Chondrocyte (in vitro differentiated cells): ENCODE measurements at places on chromosomes 2 and 18. TPM values are rescaled to one million over a fixed set of nuclear protein-coding genes. Genes with fewer than 3 reads are reported as not detected.

Gene NOSTRIN
- 0.27 TPM in 1 of 3 replicates, not detected in the others for total RNA-seq

- H3K4me3 ChIP-seq, result no peak overlapping the region
- no peak for DNase-seq
- H3K27me3 ChIP-seq, result no peaks in the 10 kb centered on the region
- peak overlapping the region; percentile 0 for H3K27ac ChIP-seq
Observed at GRCh38 chr2:234305846-234306245, 191.0 kb downstream of the ARL4C start.

- no peak overlapping the region for H3K4me3 ChIP-seq
- DNase-seq, result no peak
- no peaks in the 10 kb centered on the region for H3K27me3 ChIP-seq
- peaks cover 4% of the 10 kb centered on the region for H3K4me1 ChIP-seq
- peaks cover 2% of the 10 kb centered on the region for H3K36me3 ChIP-seq
Observed at GRCh38 chr18:5997361-5997760, 102.0 kb upstream of the TMEM200C start.

DNA sequence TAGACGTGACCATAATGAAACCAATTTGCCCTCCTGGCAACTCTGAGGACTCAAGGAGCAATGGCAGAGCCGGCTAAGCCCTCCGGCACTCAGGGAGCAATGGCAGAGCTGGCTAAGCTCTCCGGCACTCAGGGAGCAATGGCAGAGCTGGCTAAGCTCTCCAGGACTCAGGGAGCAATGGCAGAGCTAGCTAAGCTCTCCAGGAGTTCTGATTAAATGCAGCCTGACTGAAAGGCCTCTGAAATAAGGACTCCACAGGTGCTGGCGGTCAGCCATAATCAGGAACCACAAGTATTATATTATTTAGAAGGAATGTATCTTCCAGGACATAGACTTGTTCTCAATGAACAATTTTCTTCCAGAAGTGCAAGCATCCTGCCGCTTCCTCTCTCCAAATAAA, 65.2 kb downstream of the C2orf76 start:
- no peak for DNase-seq
- H3K27me3 ChIP-seq, result no peaks in the 10 kb centered on the region
- H3K36me3 ChIP-seq, result peaks cover 5% of the 10 kb centered on the region
- H3K4me3 ChIP-seq, result no peak overlapping the region
- no peak overlapping the region for H3K27ac ChIP-seq
- peaks cover 4% of the 10 kb centered on the region for H3K4me1 ChIP-seq

GRCh38 chr2:152335726-152336118, 748 bp downstream of the FMNL2 start:
- DNase-seq, result no peak
- H3K4me3 ChIP-seq, result peak overlapping the region; percentile 98

GRCh38 chr2:25632396-25632795, 41.0 kb downstream of the DTNB start:
- peaks cover 13% of the 10 kb centered on the region for H3K4me1 ChIP-seq
- H3K36me3 ChIP-seq, result peaks cover 2% of the 10 kb centered on the region
- DNase-seq, result no peak

Gene CENPA
- total RNA-seq, result 2.6 to 6.2 TPM (median 4.6 TPM) in 3 replicates

- no peak overlapping the region for H3K27ac ChIP-seq
- DNase-seq, result no peak
- peaks cover 18% of the 10 kb centered on the region for H3K4me1 ChIP-seq
- H3K27me3 ChIP-seq, result no peaks in the 10 kb centered on the region
Observed at GRCh38 chr18:24130494-24130893, 8.4 kb upstream of the CABYR start.

DNA sequence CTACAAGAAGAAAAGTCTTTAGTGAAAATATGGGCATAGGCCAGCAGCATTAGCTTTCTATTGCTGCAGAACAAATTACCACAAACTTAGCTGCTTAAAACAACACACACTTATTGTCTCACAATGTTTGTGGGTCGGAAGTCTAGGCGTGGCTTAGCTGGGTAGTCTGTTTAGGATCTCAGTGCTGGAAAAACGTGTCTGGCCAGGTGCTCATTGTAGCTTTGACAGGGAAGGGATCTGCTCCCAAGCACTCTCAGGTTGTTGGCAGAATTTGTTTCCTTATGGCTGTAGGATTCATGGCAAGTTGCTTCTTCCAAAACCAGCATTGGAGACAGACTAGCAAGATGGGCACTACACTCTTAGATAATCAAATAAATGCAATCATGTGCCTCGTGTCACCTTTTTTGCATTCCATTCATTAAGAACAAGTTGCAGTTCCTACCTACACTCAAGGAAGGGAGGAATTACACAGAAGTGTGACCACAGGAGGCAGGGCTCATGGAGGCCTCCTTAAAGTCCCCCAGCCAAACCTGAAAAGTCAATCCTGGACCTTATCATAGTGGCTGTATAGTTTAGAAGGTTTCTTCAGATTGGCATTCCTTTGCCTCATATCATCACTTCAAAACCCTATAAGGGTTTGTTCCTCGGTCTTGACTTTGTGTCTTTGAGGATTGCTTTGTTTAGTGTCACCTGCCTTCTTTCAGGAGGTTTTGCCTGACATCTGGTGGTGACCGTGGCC, 17.3 kb downstream of the MRPL30 start:
- H3K27ac ChIP-seq, result no peak overlapping the region
- no peak overlapping the region for H3K4me3 ChIP-seq
- H3K4me1 ChIP-seq, result no peaks in the 10 kb centered on the region
- H3K36me3 ChIP-seq, result peaks cover 20% of the 10 kb centered on the region

GRCh38 chr2:164069540-164069939, 333.7 kb upstream of the FIGN start:
- H3K27ac ChIP-seq, result no peak overlapping the region
- no peaks in the 10 kb centered on the region for H3K36me3 ChIP-seq
- no peak overlapping the region for H3K4me3 ChIP-seq
- no peaks in the 10 kb centered on the region for H3K27me3 ChIP-seq
- H3K4me1 ChIP-seq, result peaks cover 8% of the 10 kb centered on the region

- no peak overlapping the region for H3K27ac ChIP-seq
- peaks cover under 1% of the 10 kb centered on the region for H3K4me1 ChIP-seq
- H3K27me3 ChIP-seq, result no peaks in the 10 kb centered on the region
- DNase-seq, result no peak
Observed at GRCh38 chr2:199940373-199940772, 14.9 kb downstream of the TYW5 start.

Gene RABL2A
- total RNA-seq, result 11.1 to 23.5 TPM (median 12.2 TPM) in 3 replicates

Gene SAG
- total RNA-seq, result not detected in 3 replicates

GRCh38 chr2:2318949-2319348, 12.1 kb downstream of the MYT1L start:
- no peak overlapping the region for H3K4me3 ChIP-seq
- no peak overlapping the region for H3K27ac ChIP-seq
- no peaks in the 10 kb centered on the region for H3K36me3 ChIP-seq
- no peak for DNase-seq
- peaks cover 15% of the 10 kb centered on the region for H3K27me3 ChIP-seq
- H3K4me1 ChIP-seq, result no peaks in the 10 kb centered on the region

DNA sequence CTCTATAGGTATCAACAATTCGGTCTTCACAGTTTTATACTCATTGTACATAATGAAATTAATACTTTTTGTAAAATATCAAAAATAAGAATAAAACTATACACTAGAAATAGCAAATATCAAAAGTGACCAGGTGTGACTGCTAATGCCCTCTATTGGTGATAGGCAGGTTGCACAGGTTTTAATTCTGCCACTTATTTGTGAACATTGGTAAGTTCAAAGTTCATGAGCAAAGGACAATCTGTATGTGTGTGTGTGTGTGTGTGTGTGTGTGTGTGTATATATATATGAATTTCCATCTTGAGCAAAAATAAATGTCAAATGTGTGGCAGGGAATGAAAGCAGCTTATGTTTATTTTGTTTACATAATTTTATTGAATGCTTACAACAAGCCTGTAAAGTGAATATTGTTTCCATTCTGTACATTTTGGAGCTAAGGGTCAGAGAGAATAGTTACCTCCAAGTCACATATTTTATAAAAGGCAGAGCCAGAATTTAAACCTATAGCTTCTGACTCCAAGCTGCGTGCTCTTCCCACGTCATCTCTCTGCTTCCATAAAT, 537.4 kb downstream of the CPS1 start:
- H3K27ac ChIP-seq, result no peak overlapping the region
- H3K4me3 ChIP-seq, result no peak overlapping the region
- no peak for DNase-seq
- no peaks in the 10 kb centered on the region for H3K27me3 ChIP-seq
- H3K36me3 ChIP-seq, result peaks cover 4% of the 10 kb centered on the region

- no peak overlapping the region for H3K4me3 ChIP-seq
- no peak overlapping the region for H3K27ac ChIP-seq
- no peak for DNase-seq
Observed at GRCh38 chr2:74691929-74692328, 37.9 kb downstream of the SEMA4F start.

Gene REG3A
- total RNA-seq, result not detected in 3 replicates

GRCh38 chr2:217099561-217099960, 239.7 kb upstream of the TNP1 start:
- no peaks in the 10 kb centered on the region for H3K27me3 ChIP-seq
- peaks cover 1% of the 10 kb centered on the region for H3K36me3 ChIP-seq
- peaks cover 46% of the 10 kb centered on the region for H3K4me1 ChIP-seq
- no peak for DNase-seq

GRCh38 chr2:126656431-126657147, 631 bp downstream of the GYPC start:
- no peak for DNase-seq
- H3K4me3 ChIP-seq, result peak overlapping the region; percentile 90
- H3K4me1 ChIP-seq, result peaks cover 42% of the 10 kb centered on the region
- H3K27ac ChIP-seq, result peak overlapping the region; percentile 97
- H3K27me3 ChIP-seq, result no peaks in the 10 kb centered on the region
- peaks cover 2% of the 10 kb centered on the region for H3K36me3 ChIP-seq

Gene PLEK
- total RNA-seq, result 0.15 TPM in 1 of 3 replicates, not detected in the others

DNA sequence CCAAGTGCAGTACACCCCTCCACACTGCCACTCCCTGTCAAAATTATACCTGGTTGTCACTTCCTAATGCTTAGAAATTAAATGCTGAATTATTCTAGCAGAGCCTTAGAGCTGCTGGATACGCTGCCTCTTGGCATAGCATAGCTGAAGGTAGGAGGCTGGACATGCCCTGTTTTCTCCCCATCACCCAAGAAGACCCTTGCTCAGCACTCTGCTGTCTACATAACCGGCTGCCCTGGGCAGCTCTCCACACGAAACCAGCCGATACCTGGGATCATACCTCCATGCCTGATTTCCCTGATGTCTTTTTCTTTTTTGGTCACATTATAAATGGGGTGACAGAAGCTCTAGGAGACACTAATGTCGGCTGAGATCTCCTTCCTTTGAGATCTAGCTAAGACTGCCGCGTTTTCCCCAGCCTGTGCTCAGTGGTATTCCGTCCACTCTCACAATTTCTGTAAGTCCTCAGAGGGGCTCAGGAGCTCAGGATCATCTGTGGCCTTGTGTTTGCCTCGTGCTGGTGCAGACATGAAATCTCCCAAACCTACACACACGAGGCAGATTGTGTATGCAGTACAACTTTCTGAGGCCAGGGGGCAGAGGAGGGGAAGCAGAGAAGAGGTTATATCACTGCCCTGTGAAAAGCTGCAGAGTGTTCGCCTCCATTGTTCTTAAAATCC, 13.5 kb upstream of the ZAP70 start:
- no peaks in the 10 kb centered on the region for H3K27me3 ChIP-seq
- peaks cover 2% of the 10 kb centered on the region for H3K36me3 ChIP-seq
- no peak overlapping the region for H3K27ac ChIP-seq

- H3K27ac ChIP-seq, result peak overlapping the region; percentile 32
- DNase-seq, result no peak
- H3K36me3 ChIP-seq, result no peaks in the 10 kb centered on the region
- peaks cover 50% of the 10 kb centered on the region for H3K4me1 ChIP-seq
Observed at GRCh38 chr2:102056079-102056581, 64.4 kb downstream of the IL1R2 start.

DNA sequence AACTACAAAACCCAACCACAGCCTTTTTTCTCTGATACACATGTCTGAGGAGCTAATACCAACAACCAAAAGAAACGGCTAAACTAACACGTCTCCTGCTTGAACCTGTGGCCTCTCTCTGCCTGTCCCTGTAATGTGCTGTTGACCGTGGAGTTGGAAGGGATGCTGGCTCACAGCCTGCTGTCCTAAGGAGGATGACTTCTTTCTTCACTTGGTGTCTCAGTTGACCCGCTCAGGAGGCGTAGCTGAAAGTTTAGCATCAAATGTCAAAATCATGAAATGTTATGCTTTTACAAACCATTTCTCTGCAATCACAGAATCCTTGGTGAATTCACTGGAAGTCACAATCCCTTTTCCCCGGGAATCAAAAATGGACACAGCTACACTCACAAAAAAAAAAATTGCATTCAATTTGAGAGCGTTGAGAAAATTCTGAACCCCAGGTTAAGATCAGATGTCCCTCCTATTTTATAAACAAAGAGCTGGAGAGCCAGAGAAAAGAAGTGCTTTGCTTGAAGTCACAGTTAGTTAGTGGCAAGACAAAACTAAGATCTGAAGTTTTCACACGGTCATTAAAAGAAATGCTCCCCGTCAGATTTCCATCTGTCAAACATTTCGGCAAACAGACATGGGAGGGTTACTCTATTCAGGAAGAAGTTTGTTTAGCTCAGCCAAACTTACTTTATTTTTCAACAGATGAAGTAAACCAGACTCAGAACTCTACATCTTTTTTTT, 74.3 kb downstream of the IRS1 start:
- DNase-seq, result no peak
- H3K27me3 ChIP-seq, result no peaks in the 10 kb centered on the region
- H3K36me3 ChIP-seq, result peaks cover 2% of the 10 kb centered on the region
- H3K4me3 ChIP-seq, result no peak overlapping the region
- no peak overlapping the region for H3K27ac ChIP-seq

Gene COL3A1
- 7,827 to 10,007 TPM (median 8,099 TPM) in 3 replicates for total RNA-seq

Gene LCT
- not detected in 3 replicates for total RNA-seq

DNA sequence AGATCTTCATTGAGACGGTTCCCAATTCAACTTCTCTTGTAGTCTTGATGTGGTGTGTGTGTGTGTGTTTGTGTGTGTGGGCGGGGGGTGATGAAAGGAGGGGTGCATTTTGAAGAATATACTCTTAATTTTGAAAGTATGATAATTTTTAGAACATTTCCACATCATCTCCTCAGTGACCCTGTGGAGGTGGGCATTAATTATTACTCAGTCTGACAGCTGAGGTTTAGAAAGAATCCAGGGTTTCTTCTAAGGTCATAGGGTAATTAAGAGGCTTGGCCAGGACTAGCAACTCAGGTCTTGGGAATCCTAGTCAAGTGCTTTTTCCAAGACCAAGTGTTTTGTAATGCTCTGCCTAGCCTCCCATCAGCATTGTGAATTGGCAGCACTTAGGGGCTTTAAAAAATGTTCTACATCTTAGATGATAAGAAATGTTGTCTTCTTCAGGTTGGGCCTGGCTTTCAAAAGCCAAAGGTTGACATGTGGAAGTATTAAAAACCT, 100.5 kb downstream of the SPTBN1 start:
- no peak for DNase-seq
- no peaks in the 10 kb centered on the region for H3K36me3 ChIP-seq
- no peaks in the 10 kb centered on the region for H3K27me3 ChIP-seq

- H3K4me3 ChIP-seq, result no peak overlapping the region
- no peaks in the 10 kb centered on the region for H3K27me3 ChIP-seq
- peaks cover 3% of the 10 kb centered on the region for H3K36me3 ChIP-seq
- no peak overlapping the region for H3K27ac ChIP-seq
- DNase-seq, result no peak
- peaks cover 23% of the 10 kb centered on the region for H3K4me1 ChIP-seq
Observed at GRCh38 chr2:188607501-188607900, 315.8 kb downstream of the GULP1 start.
